ENCODE measurements at places on chromosomes 5 and 9. TPM values are rescaled to one million over a fixed set of nuclear protein-coding genes. Genes with fewer than 3 reads are reported as not detected.

DNA sequence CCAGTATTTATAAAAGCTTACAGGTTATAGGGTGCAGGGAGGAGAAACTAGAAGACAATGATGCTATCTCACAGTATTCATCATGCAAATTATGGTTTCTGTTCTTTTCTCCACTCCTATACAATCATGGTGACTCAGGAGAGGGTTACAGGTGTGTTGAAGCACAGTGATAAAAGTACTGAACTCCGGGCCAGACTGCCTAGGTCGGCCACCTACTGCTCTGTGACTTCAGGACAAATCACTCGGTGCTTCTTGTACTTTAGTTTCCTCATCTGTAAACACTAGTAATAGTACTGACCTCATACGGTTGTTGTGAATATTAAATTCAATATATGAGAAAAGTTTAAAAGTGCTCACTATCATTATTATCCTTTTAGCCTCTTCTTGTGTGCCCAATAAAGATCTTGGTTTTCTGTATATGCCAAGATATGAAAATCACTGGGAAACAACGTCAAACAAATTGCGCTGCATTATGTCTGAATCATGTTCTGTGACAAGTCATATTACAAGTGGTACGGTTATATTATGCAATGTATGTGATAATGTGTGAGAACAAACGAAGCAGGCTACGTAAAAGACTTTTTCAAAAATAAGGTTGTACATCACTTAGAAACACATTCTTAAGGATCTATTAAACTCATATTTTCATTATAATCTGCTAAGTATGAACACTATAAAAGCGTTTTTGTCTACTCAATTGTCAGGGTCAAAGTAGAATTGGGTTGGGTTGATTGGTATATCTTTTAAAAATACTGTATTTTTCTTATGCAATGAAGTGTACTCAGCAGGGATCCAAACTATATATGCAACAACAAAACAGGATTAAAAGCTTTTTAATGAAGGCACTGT, 153.3 kb downstream of the EFNA5 start:
- H3K4me3 ChIP-seq = no peak overlapping the region
- no peak overlapping the region for H3K27ac ChIP-seq
- DNase-seq = no peak
- H3K4me1 ChIP-seq = peaks cover 27% of the 10 kb centered on the region

DNA sequence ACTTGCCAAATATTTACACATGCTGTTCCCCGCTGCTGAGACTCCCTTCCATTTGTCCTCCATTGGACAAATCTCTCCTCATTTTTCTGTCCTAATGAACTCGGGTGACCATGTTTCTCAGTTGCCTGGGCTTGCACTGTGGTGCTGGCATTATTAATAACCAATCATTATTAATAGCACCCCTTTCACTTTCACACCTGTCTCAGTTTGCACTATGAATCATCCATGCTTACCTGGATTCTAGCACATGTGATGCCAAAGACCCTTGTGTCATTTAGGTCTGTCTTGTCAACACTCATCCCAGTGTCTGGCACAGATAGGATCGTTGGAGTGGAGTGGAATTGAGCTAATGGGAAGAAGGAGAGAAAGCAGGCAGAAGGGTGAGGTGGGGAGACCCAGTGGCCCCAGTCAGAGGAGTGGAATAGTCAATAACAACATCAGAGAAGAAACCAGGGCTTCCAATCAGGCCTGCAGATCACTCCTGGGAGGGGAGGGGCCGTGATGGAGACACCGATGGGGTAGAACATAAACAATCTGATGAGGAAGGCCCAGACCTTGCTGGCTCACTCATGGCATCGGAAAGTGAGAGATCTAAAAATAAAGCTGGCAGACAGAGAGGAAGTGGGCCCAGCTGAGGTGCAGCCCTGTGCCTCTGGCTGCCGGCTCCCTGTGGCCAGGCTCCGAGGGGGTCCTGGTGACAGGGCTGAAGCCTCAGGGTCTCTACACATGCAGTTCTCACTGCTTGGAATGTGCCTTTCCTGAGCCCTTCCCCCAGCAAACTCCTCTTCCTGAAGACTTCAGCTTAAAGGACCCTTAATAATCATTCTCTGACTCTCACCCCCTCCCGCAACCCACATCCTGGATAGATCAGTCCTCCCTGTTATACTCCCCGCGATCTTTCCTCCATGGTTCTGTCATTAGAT, 33.5 kb upstream of the CRB2 start:
- no peaks in the 10 kb centered on the region for H3K27me3 ChIP-seq
- peaks cover 9% of the 10 kb centered on the region for H3K4me1 ChIP-seq
- H3K27ac ChIP-seq = no peak overlapping the region
- DNase-seq = no peak
- H3K36me3 ChIP-seq = no peaks in the 10 kb centered on the region

DNA sequence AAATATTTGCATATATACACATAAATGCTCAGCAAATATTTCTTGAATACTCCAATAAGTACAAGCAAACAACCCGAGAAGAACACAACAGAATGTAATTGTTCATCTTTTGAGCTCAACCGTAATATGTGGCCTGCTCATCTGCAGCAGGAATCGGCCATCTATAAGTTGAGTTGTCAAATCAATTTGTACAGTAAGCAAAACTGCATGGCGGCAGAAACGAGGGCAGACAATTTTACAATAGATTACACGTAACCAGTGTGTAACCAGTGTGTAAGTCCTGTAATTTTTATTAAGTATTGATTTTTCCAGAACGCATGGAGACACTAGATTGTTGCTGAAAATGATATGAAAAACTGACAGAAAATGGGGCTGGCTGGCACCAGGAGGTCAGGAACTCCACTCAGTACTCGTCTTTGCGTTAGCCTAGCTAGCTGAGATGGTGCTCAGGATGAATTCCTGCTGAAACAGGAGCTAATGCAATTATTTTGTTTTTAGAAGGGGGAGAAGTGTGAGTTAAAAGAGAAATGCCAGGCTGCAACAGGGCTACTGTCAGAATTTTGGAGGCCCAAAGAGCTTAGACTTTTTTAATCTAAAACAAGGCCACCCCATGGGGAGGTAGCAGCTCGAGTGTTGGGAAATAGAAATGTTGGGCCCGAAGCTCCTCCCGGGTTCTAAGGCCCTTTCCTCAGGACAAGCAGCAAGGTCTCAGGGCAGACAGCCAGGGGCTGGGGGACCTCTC, 682 bp downstream of the DHX29 start:
- H3K4me1 ChIP-seq = peaks cover 71% of the 10 kb centered on the region
- no peak for DNase-seq
- no peaks in the 10 kb centered on the region for H3K36me3 ChIP-seq
- H3K27ac ChIP-seq = peak overlapping the region; percentile 82
- H3K4me3 ChIP-seq = peak overlapping the region; percentile 88

DNA sequence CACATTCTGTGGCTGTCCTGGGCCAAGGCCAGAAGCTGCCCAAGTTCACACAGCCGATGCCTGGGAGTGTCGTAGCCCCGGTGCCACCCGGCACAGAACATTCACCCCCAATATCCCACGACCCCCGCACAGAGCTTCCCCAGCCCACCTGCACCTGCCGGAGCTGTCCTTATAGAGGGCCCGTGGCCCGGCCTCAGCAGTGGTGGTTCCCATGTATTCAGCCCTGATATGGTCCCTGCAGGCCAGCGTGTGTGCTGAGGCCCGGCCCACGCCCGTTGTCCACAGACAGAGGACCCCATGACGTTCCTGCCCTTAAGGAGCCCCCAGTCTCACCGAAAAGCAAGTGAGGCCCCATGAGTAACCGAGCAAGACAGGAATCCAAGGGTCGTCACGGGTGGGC, 5.3 kb upstream of the GFI1B start:
- H3K27me3 ChIP-seq = no peaks in the 10 kb centered on the region
- no peaks in the 10 kb centered on the region for H3K4me1 ChIP-seq
- no peak overlapping the region for H3K27ac ChIP-seq
- no peak overlapping the region for H3K4me3 ChIP-seq

- no peaks in the 10 kb centered on the region for H3K36me3 ChIP-seq
- H3K27me3 ChIP-seq = no peaks in the 10 kb centered on the region
- H3K27ac ChIP-seq = no peak overlapping the region
- DNase-seq = no peak
Measured at GRCh38 chr9:98038958-98039357, 17.6 kb upstream of the NANS start.

DNA sequence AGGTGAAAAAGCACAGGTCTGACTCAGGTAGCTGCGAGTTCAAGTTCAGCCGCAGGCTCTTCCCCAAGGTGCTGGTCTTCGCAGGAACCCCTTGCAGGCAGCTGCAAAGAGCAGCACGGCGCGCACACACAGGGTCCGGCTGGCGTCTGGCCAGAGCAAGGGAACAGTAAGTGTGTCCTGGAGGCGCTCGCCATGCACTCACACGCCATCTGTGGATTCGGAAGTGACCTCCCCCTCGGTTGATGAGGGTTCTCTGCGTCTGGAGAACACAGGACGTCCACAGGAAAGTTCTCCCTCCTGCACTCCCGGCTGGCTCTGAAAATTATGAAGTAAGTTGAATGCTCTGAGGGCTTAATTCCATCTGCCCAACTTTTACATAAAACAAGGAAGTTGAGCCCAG, 14.0 kb upstream of the EGFL7 start:
- no peak overlapping the region for H3K27ac ChIP-seq
- no peaks in the 10 kb centered on the region for H3K36me3 ChIP-seq
- no peaks in the 10 kb centered on the region for H3K27me3 ChIP-seq
- DNase-seq = no peak
- H3K4me3 ChIP-seq = no peak overlapping the region
- peaks cover 9% of the 10 kb centered on the region for H3K4me1 ChIP-seq

GRCh38 chr5:168168978-168169698, 122.3 kb upstream of the WWC1 start:
- H3K27me3 ChIP-seq = no peaks in the 10 kb centered on the region
- DNase-seq = no peak
- H3K27ac ChIP-seq = no peak overlapping the region
- no peaks in the 10 kb centered on the region for H3K4me1 ChIP-seq

Gene HMMR
- total RNA-seq = 1.1 TPM

Gene SEC16A
- total RNA-seq = 72.8 TPM

DNA sequence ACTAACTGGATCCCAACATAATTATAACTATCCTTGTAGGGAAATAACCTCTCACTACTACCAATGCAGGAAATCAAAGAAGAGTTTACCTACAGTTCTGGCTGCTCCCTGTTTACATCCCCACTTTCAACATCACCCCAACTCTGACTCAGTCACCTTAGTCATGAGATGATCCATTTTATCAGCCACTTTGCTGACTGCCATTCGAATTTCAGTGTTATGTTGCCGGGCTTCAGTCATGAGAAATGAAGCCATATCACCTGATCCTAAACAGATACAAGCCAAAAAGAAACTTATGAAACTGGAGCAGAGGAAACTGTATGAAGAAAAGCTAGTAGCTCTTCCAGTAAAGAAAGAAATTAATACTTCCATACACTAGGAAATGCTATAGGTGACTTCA, 33.7 kb downstream of the SLC31A2 start:
- no peak overlapping the region for H3K27ac ChIP-seq
- no peak overlapping the region for H3K4me3 ChIP-seq
- H3K27me3 ChIP-seq = no peaks in the 10 kb centered on the region
- peaks cover 71% of the 10 kb centered on the region for H3K36me3 ChIP-seq
- no peak for DNase-seq

- no peak for DNase-seq
- peaks cover 64% of the 10 kb centered on the region for H3K4me1 ChIP-seq
- peaks cover 4% of the 10 kb centered on the region for H3K36me3 ChIP-seq
- no peaks in the 10 kb centered on the region for H3K27me3 ChIP-seq
Measured at GRCh38 chr5:157540707-157541446, 34.7 kb downstream of the ADAM19 start.

DNA sequence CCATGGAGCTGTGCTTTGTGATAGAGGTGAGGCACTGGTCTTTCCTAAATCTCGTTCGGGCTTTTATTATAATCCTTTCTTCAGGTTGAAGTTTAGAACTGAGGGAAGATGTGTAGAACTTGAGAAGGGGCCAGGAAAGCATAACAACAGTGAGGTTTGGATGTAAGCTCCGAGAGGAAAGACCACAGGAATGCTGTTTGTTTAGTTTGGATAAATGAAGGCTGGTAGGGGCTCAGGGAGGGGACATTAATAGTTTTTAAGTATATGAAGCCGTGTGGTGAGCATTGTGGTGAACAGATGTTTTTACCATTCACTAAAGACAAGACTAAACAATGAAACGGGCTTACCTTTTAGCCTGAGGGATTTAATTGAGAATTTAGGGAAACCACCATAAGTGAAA, 130.8 kb downstream of the ARHGAP26 start:
- DNase-seq = no peak
- H3K27me3 ChIP-seq = no peaks in the 10 kb centered on the region
- no peak overlapping the region for H3K27ac ChIP-seq
- H3K4me1 ChIP-seq = no peaks in the 10 kb centered on the region
- H3K4me3 ChIP-seq = no peak overlapping the region

DNA sequence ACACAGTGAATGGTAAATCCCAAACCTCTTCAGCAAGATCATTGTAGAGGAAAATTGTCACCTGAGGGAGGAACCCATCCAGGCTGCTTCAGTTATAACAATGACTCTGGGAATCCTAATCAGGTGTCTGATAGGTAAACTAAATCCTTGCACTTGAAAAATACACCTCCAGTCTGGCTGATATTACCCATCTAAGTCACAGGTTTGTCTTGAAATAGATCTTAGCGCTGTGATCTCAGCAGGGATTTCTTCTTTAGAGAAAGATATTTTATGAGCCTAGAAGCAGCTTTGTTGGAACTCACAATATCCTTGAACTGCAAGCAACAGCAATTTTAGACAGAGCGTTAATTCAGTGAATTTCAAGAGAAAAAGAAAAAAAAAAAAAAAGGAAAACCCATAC, 149.7 kb downstream of the SGCD start:
- no peaks in the 10 kb centered on the region for H3K27me3 ChIP-seq
- H3K27ac ChIP-seq = no peak overlapping the region
- no peaks in the 10 kb centered on the region for H3K36me3 ChIP-seq
- no peaks in the 10 kb centered on the region for H3K4me1 ChIP-seq
- DNase-seq = no peak
- H3K4me3 ChIP-seq = no peak overlapping the region

GRCh38 chr5:45279109-45279508, 417.1 kb downstream of the HCN1 start:
- DNase-seq = no peak
- no peaks in the 10 kb centered on the region for H3K27me3 ChIP-seq
- no peaks in the 10 kb centered on the region for H3K36me3 ChIP-seq
- no peak overlapping the region for H3K27ac ChIP-seq
- H3K4me1 ChIP-seq = no peaks in the 10 kb centered on the region
- H3K4me3 ChIP-seq = no peak overlapping the region

GRCh38 chr5:9056046-9056445, 489.8 kb downstream of the SEMA5A start:
- no peak overlapping the region for H3K4me3 ChIP-seq
- no peaks in the 10 kb centered on the region for H3K36me3 ChIP-seq
- peaks cover 10% of the 10 kb centered on the region for H3K4me1 ChIP-seq
- no peak overlapping the region for H3K27ac ChIP-seq
- no peaks in the 10 kb centered on the region for H3K27me3 ChIP-seq

DNA sequence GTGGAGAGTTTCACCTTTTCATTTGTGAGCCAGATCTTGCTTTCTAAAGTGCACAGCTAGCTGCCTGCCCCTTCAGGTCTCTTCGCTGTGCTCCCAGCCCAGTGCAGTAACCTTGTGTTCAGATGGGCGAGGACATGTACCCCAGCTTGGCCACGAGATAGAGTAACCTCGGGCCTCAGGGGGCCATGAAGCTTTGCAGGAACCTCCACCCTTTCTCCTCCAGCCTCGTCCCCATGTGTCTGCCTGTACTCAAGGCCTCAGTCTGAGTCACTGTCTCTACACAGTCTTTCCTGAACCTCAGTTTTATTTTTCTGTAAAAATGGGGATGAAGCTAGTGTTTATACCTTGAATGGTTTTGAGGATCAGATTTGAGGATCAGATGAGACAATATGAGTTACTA, 37.9 kb downstream of the ERGIC1 start:
- no peaks in the 10 kb centered on the region for H3K36me3 ChIP-seq
- no peaks in the 10 kb centered on the region for H3K27me3 ChIP-seq
- no peak overlapping the region for H3K4me3 ChIP-seq
- no peak for DNase-seq

All from thoracic aorta (tissue), 2 donors.